ENCODE measurements at places on chromosomes 2 and 18. TPM values are rescaled to one million over a fixed set of nuclear protein-coding genes. Genes with fewer than 3 reads are reported as not detected.

DNA sequence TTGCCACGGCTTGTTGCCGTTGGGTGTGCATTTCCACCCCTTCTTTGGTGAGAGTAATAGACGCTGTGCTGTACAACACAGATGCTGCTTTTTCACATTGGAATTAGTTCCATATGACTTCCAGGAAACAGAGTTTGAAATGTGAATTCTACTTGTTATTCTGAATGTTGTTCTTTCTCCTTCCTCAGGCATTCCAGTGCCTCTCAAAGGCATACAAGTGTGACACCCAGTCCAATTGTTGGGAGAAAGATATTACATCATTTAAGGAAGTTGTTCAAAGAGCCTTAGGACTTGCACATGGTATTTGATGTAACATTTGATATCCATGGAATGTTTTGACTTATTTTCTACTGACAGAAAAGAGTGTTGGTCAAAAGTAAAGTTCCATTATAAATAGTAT is 134.4 kb upstream of the LTBP1 start:
- no peak for DNase-seq

- no peak for DNase-seq
These were observed 43.3 kb downstream of the SERTAD2 start for GRCh38 chr2:64610316-64610855.

DNA sequence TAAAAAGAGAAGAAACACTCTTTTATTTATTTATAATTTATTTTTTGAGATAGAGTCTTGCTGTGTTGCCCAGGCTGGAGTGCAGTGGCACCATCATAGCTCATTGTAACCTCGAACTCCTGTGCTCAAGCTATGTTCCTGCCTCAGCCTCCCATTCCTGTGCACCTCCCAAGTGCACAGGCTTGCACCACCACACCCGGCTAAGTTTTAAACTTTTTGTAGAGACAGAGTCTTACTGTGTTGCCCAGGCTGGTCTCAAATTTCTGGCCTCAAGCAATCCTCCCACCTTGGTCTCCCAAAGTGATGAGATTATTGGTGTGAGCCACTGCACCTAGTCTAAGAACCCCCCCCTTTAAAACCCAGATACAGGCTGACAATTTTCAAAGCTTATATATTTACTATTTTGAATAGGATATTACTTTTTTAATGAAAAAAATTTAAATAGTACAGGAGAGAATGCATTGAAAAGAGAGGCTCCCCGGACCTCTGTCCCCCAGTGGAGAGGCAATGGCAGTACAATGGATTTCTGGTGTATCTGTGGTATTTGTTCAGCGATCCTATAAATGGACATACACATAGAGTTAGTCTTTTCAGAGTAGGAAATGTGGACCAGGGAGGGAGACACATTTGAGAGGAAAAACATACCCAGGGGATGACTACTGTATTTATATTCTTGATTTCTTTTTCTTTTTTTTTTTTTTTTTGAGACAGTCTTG is 48.1 kb upstream of the CNOT11 start:
- DNase-seq = no peak

GRCh38 chr2:20549691-20550348 is 101.1 kb downstream of the HS1BP3 start:
- DNase-seq = no peak

DNA sequence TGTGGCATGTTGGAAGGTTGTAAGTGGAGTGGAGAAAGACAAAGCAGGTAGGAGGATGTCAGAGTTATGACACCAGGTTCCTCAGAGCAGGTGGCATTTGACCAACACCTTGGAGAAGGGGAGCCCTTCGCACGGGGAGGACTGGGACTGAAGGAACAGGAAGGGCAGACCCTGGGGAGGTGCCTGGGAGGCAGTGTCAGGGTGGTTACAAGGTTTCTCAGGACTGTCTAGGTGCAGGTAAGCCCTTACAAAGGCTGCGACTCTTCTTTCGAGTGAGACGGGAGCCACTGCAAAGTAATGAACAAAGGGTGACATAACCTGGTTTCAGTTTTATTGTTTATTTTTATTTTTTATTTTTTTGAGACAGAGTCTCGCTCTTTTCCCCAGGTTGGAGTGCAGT is 84.6 kb downstream of the EIF2AK3 start:
- DNase-seq = no peak

- peak; percentile 86 for DNase-seq
These were observed 6.2 kb upstream of the ARMC9 start for GRCh38 chr2:231191896-231192872.

The RBKS gene
- polyA plus RNA-seq = 1.7 TPM

DNA sequence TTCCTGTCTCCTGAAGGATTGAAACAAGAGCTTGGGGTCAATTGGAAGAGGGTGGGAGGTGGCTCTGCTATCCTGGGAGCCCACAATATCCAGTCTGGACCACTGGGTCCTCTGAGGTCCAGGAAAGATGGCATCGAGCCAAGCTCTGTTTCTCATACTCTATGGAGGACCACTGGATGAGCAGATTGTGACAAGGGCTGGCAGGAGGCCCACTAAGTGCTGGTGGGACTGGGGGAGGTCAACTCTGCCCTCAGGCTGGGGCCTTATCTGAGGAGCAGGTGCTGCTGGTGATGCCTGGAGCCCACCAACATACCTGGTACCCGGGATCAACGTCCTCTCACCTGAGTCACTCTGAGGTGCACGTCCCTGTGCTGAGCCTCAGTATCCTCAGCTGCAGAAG is 142.4 kb downstream of the NDUFA10 start:
- DNase-seq = no peak

- DNase-seq = no peak
These were observed 214.8 kb upstream of the PID1 start for GRCh38 chr2:229485857-229486256.

DNA sequence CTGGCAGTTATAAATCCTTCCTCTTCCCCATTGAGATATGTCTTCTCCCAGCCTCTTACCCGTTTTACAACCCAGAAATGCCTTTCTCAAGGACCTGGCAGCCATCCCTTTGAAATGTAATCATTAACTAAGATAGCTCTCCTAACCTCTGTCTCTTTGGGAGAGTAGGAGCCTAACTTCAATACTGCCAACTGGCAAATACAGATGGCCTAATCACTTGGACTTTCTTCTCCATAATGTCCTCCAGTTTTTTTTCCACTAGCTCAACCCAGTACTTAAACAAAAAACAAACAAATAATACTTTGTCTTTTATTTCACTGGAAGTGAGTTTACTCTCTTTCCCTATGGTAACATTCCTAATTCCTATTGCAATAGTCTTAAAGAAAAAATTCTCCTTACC is 1391.1 kb downstream of the SUCLG1 start:
- DNase-seq = no peak

GRCh38 chr18:23209796-23210195 is 74.5 kb downstream of the CABLES1 start:
- no peak for DNase-seq

The NCKAP1 gene
- polyA plus RNA-seq = 91.6 TPM

The ABCB11 gene
- polyA plus RNA-seq = 0.04 TPM

- DNase-seq = no peak
These were observed 66.4 kb upstream of the NCK2 start for GRCh38 chr2:105678346-105678745.

GRCh38 chr2:109636317-109636716 is 22.2 kb downstream of the SOWAHC start:
- no peak for DNase-seq

DNA sequence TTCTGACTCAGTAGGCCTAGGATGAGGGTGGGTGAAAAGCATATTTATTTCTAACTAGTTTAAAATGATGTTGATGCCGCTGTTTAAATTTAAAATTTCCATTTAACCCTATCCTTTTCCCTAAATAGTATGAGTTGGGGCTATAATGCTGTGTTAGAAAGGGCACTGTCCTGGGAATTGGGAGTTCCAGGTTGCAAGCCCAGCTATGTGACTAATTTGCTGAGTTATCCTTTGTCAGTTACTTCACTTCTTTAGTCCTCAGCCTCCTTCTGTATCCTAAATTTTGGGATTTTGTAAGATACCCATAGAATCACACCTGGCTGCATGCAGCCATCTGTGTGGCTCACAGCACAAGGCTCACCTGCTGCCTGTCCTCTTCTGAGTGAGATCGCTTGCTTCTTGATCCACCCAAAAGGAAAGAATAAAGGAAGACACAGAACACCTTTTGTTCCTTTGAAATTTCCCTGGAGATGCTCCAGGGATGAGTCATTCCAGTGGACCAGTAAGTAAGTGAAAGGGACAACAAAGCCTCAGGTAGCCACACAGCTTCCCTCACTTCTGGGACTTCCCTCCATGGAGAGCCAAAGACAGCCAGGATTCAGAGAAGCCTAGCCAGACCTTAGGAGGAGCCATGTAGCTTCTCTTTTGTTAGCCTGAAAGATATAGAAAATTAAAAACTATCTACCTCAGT is 97.2 kb downstream of the DTNA start:
- no peak for DNase-seq

GRCh38 chr2:219281588-219281987 is 2.4 kb downstream of the DNAJB2 start:
- no peak for DNase-seq

The COLEC12 gene
- 31.9 TPM for polyA plus RNA-seq

The ERLEC1 gene
- polyA plus RNA-seq = 49.7 TPM

The LRP1B gene
- polyA plus RNA-seq = 0.05 TPM

DNA sequence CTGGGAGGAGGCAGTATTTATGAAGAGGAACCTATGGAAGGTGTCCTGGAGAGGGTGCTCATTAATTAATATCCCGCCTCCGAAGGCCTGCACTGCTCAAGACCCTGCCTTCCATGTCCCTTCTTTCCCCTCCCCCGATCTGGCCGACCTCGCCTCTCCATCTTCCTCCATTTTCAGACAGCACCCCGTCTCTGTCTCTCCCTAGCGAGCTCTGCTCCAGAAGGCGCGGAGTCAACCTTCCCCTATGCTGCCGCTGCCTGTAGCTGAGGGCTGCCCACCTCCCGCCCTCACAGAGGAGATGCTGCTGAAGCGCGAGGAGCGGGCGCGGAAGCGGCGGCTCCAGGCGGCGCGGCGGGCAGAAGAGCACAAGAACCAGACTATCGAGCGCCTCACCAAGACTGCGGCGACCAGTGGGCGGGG is 1.1 kb upstream of the WBP1 start:
- DNase-seq = no peak

GRCh38 chr2:178241844-178242551 is 47.7 kb downstream of the OSBPL6 start:
- DNase-seq = peak; percentile 74

The PSD4 gene
- polyA plus RNA-seq = 6.3 TPM

GRCh38 chr2:46276642-46277041 is 20.6 kb upstream of the EPAS1 start:
- no peak for DNase-seq

GRCh38 chr2:9203006-9203405 is 3.6 kb upstream of the ASAP2 start:
- no peak for DNase-seq

GRCh38 chr2:109676346-109676902 is 62.3 kb downstream of the SOWAHC start:
- DNase-seq = no peak

The ASB1 gene
- 24.7 TPM for polyA plus RNA-seq

DNA sequence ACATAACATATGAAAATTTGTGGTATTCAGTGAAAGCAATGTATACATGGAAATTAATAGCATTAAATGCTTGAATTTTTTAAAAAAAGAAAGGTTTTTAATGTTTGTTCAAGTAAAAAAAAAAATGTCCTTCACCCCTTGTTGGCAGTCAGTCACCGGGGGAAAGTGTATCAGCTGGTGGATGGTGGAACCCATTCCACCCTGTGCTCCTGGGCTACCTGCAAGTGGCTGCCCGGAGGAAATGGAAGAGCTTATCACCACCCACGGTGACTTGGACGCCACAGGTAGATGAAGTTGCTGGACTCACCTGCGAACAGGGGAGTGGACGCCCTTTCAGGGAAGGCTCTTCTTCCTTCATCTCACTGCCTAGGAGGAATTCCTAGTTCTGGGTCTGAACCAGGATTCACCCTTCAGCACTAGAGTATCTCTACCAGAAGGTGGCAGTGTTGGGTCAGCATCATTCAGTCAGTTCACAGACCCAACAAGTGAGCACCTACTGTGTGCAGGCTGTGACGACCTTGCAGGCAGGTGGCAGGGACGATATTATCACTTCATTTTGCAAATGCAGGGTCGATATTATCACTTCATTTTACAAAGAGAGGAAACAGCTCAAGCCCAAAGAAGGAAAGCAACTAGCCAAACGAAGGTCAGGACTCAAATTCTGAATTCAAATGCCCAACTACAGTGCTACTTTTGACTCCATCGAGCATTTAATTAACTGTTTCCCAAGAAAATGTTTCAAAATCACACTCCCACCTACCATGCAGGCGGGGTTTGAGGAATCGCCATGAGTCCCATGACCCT is 35.8 kb downstream of the CIB4 start:
- DNase-seq = no peak

The EVA1A gene
- 0.63 TPM for polyA plus RNA-seq

- no peak for DNase-seq
These were observed 133.1 kb upstream of the PELI1 start for GRCh38 chr2:64277101-64277849.

All from urinary bladder (tissue), 4 donors.